Esophagus muscularis mucosa (tissue), 4 donors: ENCODE measurements at places on chromosomes 1 and 21. TPM values are rescaled to one million over a fixed set of nuclear protein-coding genes. Genes with fewer than 3 reads are reported as not detected.

The MPL gene
- 0.63 TPM for total RNA-seq

The VAV3 gene
- 2.0 TPM for total RNA-seq

GRCh38 chr1:204649721-204650521 lies 35.6 kb downstream of the LRRN2 start:
- peaks cover 22% of the 10 kb centered on the region for H3K4me1 ChIP-seq
- no peak overlapping the region for H3K4me3 ChIP-seq
- no peak for DNase-seq

- no peaks in the 10 kb centered on the region for H3K27me3 ChIP-seq
- no peak overlapping the region for H3K4me3 ChIP-seq
- no peaks in the 10 kb centered on the region for H3K4me1 ChIP-seq
- H3K36me3 ChIP-seq: peaks cover 71% of the 10 kb centered on the region
These were observed 17.5 kb downstream of the TRMT1L start for GRCh38 chr1:185139246-185139645.

GRCh38 chr1:46637444-46638083 lies 21.0 kb upstream of the MOB3C start:
- H3K36me3 ChIP-seq: peaks cover 62% of the 10 kb centered on the region
- H3K4me1 ChIP-seq: peaks cover 39% of the 10 kb centered on the region

DNA sequence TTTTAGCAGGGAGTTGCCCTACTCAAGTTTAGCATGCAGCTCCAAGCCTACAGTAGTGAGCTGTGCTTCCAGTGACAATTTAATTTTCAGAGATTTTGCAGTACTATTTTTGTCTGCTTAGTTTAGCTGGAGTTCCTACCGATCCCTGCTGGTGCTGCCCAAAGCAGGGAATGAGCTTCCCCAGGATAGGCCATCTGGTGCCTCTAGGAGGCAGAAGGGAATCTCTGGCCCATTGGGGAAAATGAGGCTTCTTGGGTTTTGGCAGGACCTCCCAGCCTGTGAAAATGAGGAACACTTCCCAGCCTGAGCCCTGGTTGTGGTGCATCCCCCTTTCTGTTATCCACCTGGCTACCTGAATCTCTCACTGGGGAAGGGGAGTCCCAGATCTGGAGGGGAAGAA lies 149.2 kb downstream of the RASAL2 start:
- H3K27ac ChIP-seq: no peak overlapping the region
- no peak for DNase-seq
- no peaks in the 10 kb centered on the region for H3K36me3 ChIP-seq

GRCh38 chr1:208081972-208082371 lies 162.2 kb downstream of the PLXNA2 start:
- H3K4me1 ChIP-seq: peaks cover 11% of the 10 kb centered on the region
- H3K27me3 ChIP-seq: no peaks in the 10 kb centered on the region
- no peak overlapping the region for H3K4me3 ChIP-seq
- H3K36me3 ChIP-seq: peaks cover 85% of the 10 kb centered on the region
- no peak overlapping the region for H3K27ac ChIP-seq
- DNase-seq: no peak

- peaks cover 5% of the 10 kb centered on the region for H3K27me3 ChIP-seq
- H3K27ac ChIP-seq: no peak overlapping the region
- peaks cover 5% of the 10 kb centered on the region for H3K4me1 ChIP-seq
- no peaks in the 10 kb centered on the region for H3K36me3 ChIP-seq
- no peak for DNase-seq
These were observed 5.7 kb upstream of the ACBD6 start for GRCh38 chr1:180507795-180508724.

DNA sequence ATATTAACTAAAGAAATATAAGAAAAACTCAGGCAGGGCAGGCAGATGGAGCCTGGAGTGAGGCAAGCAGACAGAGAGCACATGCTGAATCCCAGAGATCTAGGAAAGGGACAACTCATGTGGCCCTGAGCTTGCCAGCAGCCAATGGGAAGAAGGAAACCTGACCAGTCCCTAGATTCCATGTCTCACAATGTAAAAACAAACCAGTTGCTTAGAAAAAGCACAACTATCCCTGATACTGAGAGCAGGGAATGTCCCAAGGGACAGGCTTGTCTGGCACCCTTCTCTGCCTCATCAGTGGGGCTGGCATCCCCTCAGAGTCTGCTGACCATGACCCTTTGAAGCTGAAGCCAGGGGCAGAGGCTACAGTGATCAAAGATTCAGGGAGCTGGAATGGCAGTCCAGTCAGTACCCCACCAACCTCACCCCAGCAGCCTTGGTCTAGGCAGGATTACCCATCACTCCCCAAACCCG lies 27.8 kb downstream of the HSPG2 start:
- H3K36me3 ChIP-seq: peaks cover 21% of the 10 kb centered on the region
- no peak for DNase-seq
- peak overlapping the region; percentile 98 for H3K27ac ChIP-seq
- H3K27me3 ChIP-seq: no peaks in the 10 kb centered on the region
